Spleen (tissue), 13 donors: ENCODE measurements at places on chromosomes 1 and 21.

DNA sequence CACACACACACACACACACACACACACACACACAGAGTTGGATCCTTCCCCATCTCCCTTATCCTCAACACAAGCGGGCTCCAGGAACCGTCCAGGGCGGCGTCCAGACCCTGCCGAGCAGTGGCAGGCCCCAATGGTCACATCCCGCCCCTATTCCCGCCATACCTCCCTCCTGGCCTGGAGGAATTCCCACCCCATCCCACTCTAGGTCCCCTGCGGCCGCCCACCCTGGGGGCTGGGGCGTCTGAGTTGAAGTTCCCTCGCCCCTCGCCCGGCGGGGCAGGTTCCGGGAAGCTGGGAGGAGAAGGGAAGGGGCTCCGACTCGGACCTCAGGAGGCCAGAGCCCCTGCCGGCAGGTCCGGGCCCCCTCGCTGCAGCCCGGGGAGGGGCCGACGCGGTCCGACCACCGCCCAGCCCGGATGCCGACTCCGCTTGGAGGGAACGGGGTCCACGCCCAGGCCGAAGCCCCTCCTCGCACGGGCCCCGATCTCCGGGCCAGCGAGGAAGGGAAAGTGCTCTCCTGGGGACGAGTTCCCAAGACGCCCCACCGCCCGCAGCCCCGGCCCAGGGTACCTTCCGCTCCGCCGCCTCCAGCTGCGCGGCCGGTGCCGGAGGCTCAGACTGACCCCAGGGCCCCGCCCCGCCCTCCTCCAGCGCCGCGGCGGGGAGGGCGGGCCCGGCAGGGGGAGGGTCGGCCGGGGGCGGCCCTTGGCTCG lies at the start of gene RHOC:
TSS of gene RHOC (minus strand) at position 623 of the 716 bp plus-strand sequence. CDS start 3,328 bp downstream, outside the sequence.
- DNase-seq: peak; percentile 93

- no peak for DNase-seq
Measured at GRCh38 chr1:193569096-193569982, 382.9 kb upstream of the B3GALT2 start.

DNA sequence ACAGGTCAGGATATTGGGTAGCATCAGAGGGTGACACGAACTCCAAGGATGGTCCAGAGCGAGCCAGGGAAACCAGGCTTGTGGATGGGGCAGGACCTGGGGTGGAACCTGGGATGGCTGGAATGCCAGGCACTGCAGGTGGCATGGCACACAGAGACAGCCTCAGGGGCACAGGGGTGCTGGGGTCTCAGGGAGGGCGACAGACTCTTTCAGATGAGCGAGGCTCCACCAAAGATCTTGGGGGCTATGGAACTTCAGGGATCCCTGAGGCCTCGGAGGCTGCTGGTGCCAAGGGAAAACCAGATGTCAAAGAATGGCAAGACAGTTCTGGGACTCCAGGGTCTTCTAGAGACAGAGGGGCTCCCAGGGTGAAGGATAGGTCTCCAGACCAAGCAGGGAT lies 21.4 kb downstream of the IGFN1 start:
- DNase-seq: peak; percentile 38

GRCh38 chr1:112971006-112971405 lies 15.0 kb upstream of the SLC16A1 start:
- no peak for DNase-seq

GRCh38 chr1:25810341-25811299 lies 9.1 kb upstream of the MTFR1L start:
- DNase-seq: peak; percentile 93

DNA sequence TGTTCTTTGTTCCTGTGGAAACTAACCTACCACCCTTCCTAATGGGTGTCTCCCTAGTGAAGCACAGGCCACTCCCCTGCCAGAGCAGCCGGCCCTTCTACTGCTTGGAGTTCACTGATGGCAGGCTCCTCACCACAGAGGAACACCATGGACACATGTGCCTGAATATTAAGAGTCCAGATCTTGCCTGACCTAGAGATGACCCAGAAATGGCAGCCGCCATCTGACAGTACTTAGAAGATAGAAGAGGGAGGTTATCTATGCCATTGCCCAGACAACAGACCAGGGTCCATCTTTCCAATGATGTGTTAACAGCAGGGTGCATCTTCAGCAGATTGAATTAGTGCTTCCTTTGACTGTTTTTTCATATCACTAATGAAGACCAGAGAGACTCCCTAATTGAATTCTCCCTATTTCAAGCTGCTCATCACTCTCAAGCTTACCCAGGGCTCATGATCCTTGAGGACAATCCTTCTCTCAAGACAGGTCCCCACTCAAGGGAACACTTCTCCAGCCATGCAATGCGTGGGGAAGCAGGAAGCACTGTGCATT lies 59.8 kb downstream of the PLEKHA6 start:
- DNase-seq: no peak

- DNase-seq: no peak
Measured at GRCh38 chr21:28018741-28019669, 973.7 kb downstream of the LTN1 start.

DNA sequence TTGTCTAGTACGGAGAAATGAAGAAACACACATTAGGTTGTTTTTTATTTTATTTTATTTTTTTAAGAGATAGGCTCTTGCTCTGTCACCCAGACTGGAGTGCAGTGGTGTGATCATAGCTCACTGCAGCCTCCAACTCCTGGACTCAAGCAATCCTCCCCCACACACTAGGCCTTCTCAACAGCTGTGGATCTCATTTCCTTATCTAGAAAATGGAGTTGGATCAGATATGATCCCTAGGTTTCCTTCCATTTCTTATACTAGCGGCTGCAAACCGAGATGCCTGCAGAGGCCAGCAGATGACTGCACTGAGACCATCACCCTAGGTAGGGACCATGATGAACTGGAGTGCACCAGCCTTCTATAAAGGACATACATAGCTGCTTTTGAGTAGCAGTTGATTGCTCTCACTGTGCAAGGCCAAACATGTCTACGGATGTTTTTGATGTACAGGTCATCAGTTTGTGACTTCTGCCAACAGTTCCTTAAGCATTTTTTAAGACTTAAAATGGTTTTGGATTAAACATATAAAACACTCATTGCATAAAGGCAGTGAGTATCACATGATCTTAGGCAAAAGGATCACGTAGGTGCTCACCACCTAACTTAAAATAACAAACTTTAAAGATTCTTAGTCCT lies 11.4 kb upstream of the KLHL12 start:
- no peak for DNase-seq

GRCh38 chr1:93603601-93604000 lies 78.0 kb downstream of the BCAR3 start:
- peak; percentile 16 for DNase-seq

- DNase-seq: peak; percentile 19
Measured at GRCh38 chr1:18529714-18530113, 49.0 kb downstream of the KLHDC7A start.

- no peak for DNase-seq
Measured at GRCh38 chr1:59355361-59355760, 58.5 kb downstream of the FGGY start.

GRCh38 chr21:35606146-35606545 lies 454.2 kb downstream of the SETD4 start:
- DNase-seq: no peak

GRCh38 chr1:49240709-49241221 lies 464.1 kb upstream of the BEND5 start:
- DNase-seq: no peak

DNA sequence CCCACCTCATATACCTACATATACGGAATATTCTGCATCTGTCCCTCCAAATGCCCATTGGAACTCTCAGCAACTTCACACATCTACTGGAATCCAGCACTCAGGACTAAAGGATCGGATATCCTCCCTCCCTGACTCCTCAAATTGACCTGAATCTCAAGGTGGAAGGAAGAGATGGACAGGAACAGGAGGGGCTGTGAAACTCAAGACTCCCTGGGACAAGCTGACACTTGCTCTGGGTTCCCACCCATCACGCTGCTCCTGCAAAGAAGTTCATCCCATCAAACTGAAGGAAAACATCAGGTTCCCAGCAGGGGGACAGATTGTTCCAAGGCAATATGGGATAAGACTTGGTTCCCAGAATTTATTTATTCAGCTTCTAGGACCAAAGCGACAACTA lies 30.3 kb upstream of the TIAM1 start:
- no peak for DNase-seq

DNA sequence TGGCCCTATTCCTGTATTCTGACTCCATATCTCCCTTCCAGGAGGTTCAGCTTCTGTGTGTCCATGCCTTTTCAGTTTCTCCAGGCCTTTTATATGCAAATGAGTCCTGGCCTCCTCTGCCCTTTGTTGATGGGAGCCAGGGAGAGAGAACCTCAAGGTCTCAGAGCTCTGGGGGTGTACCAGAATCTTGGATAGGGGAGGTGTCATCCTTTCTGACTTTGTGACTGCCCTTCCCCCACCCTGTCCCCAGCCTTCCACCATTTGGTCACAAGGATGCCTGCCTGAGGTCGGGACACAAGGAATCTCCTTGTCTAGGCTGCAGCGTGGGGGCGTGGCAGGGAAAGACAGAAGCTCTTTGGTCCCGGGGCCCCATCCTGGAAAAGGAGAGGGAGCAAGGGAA lies 18.6 kb downstream of the LURAP1 start:
- DNase-seq: no peak

DNA sequence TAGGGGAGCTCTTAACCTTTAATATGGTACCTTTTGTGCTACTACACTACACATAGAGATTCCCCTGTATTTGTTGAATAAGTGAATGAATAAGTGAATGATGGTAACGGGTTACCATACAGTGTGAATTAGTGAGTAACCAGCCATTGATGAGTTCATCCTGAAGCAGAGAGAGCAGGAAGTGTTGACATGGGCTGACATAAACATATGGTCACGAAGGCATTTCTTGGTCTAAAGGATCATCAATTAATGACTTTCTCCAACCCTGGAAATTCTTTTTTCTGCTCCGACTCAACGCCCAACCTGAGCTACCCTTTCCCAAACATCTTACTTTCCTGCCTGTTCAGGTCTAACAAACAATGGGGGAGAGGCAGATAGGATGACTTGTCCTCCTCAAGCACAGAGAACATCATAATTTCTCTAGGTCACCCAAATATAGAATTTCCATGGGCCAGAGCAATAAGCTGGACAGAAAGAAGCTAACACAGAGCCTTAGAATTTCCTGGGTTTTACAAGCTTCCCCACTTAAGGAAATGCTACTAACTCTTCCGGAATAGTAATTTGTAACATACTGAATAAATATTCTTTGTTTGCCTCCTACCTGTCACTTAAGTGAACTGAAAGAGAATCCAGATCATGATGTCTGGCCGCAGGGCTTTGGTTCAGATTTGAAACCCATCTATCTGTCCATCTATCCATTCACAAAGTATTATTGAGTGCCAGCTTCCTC lies 114.7 kb upstream of the NGF start:
- DNase-seq: no peak

DNA sequence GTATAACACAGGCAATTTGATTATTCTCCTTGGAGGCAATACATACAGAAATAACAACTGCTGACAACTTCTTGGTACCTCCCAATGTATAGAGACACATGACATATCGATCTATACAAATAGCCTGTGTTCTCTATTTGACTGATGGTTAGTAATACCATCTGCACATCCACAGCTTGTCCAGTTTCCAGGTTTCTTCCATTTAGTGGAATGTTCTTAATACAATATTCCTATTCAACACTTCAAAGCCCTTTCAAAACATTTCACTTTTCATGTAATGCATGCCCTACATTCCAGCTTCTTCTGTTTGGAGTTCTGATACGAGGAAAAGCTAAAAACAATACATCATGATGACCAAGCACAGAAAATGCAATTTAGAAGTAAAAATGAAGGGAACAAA lies 37.0 kb upstream of the GORAB start:
- no peak for DNase-seq

- DNase-seq: no peak
Measured at GRCh38 chr1:198948895-198949659, 310.2 kb downstream of the PTPRC start.

GRCh38 chr21:46622226-46622625 lies 13.2 kb upstream of the PRMT2 start:
- DNase-seq: no peak

GRCh38 chr1:53580739-53581475 lies 121.7 kb downstream of the DMRTB1 start:
- DNase-seq: peak; percentile 49

GRCh38 chr21:45220071-45220481 lies 67.6 kb downstream of the POFUT2 start:
- DNase-seq: no peak

GRCh38 chr1:113002297-113002696 lies 46.3 kb upstream of the SLC16A1 start:
- no peak for DNase-seq

GRCh38 chr1:15178571-15179484 lies 25.3 kb downstream of the TMEM51 start:
- DNase-seq: no peak

DNA sequence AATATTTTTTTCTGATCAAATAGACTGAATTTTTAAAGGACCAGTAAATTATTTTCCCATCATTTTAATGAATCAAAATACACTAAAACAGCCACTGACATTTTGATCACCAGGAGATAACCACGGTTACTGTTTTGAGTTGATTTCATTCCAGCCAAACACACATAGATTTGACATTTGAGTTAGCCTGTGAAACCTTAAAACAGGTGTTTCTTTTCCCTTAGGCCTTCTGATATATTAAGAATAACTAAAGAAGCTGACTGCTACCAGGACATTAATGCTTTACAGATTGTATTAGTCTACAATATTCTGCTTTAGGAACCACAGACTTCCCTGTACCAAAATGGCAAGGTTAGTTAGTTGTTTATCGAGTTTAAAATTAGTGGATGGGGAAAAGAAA lies 193.4 kb downstream of the OMA1 start:
- DNase-seq: no peak

GRCh38 chr1:167515461-167515860 lies 2.9 kb downstream of the CD247 start:
- DNase-seq: no peak

DNA sequence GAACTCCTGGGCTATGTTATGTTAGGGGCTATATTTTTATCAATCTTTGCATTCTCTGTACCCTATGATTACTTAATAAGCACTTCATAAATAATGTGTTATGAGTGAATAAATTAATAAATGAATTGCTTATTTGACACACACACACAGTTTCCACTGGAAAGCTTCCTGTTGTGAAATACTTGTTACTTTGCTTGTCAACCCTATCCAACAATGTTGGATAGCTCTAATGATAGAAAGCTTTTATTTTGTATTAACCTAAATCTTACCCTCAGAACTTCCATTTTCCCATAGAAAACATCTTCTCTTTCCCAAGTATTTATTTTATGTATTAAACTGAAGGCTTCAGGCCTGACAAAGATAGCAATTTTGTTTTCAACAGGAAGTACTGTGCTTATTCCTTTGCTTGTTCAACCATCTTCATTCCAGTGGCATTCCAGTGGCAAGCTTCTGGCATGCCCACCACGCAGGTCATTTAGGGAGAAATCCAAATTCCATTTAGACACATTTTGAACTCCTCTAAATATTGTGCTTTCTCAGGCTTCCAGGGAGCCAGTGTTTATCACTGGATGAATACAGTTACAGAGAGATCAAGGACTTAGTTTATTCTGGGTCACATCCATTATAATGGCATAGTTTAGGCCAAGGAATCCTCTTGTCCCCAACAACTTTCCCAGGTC lies 134.4 kb downstream of the TGFB2 start:
- no peak for DNase-seq
